A172 (cell line): ENCODE measurements at places on chromosomes 2 and 18.

DNA sequence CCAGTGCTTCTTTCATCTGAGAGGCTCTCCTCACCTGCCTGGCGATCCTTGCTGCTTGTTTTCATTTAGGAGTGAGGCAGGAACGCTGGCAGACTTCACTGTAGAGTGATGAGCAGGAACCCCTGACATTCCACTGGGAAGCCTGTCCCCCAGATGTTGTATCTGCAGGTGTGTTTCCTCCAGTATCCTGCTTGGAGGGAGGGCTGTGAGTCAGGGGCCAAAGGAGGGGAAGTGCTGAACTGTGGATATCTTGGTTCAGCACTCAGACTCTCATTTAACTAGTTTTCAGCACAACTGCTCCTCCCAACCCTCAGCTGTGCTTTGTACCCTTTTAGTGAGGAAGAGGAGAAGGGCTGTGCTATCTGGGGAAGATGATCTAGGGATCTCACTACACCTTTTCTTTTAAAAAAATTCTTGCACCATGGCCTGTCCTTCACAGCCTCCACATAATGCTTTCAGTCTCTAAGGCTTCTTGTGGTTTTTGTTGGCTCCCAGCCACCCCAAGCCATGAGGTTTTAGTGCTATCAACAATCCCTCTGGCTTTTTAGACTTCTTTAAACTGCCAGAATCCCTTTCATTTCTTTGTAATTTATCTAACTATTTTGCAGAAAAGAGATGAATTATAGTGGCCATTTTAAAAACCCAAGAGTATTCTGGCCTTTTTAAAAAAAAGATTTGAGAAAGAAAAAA is 11.2 kb downstream of the ANKAR start:
- DNase-seq, result peak; percentile 39

DNA sequence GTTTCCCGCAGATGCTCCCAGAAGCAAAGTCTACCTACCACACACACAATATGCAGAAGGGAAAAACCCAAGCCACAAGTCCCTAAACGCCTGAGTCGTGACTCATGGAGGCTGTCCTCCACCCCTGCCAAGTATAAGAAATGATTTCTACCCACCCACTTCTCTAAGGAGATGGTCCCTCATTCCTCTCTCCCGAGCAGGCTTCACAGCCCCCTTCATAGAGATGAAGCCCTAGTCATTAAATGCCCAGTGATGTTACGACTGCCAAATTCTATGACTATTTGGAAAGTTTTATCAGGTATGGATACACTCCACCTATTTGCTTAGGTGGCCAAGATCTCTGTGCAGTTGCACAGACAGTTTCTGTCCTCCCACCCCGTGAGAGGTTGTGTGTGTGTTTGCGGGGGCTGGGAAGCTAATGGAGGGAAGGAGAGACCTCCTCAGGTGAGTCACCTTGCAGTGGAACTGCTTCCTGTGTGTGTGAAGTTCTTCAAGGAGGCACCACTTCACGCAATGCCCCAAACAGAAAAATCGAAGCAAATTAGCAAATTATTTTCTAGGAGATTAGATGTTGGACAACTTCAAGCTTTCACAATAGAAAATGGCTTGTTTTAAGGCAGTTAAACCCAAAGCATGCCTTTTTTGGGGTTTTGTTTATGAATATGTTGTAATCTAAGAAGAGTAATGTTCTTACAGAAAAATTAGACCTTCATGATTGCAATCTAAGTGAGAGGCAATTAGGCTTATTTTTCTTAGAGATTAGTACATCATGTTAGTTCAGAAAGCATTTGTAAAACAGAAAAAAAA is 175.2 kb downstream of the TGIF1 start:
- peak; percentile 99 for DNase-seq

DNA sequence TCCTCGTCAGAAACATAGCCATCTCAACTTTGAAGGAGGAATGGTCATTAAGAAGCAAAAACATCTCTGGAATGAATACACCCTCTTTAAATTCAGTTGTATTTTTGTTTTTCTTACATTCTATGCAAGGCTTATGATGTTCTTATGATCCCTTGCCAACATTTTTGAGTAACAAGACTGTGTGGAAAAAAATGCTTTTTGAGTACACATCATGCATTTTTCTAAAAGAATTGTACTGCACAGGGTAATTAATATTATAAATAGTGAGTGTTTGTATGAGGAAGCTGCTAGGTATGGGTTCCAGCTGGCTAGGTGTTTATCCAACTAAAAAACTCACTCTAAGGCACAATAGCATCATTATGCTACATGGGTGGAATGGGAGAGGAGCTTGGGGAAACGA is 59.0 kb upstream of the SPATS2L start:
- DNase-seq, result no peak

DNA sequence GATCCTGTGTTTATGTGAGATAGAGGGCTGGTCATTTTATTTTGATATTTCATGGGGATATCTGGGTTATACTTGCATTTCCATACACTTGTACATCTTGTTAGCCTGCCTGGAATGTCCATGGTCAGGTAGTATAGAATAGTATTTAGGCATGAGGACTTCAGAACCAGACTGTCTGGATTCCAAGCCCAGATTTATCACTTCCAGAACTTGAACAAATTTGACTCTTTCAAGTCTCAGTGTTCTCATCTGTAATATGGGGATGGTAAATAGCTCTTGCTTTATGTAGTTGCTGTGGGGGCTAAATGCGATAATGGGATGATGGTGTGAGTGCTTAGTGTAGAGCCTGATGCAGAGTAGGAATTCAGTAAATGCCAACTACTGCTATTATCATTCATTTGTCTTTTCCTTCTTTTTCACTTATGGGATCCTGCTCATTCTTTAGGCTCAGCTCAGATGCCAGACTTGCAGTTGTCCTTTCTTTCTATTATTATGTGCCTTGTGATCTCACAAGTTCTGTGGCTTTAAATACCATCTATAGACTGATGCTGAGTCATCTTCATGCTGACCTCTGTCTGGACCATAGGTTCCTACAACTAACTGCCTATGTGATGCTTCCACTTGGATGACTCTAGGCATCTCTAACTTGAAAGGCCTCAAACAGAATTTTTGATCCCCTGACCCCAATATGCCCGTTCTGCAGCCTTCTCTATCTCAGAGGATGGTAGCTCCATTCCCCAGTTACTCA is 67.4 kb downstream of the POLE4 start:
- no peak for DNase-seq

DNA sequence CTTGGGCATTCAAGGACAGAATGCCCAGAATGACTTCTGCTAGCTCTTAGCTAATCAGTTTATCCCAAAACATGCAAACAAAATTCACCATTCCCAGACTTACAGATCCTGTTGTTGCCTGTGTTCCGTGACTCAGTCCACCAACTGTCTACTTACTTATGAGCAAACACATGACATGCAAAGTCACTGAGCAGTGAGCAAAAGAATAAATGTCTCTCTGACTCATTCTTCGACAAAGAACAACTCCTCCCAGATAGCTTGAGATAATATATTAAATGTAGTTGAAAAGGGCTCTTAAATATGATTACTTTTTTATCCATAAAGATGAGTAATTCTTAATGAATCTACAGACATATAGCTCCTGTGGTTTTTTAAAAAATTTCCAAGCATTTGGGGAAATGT is 9.0 kb upstream of the CREG2 start:
- peak; percentile 87 for DNase-seq

GRCh38 chr18:79616651-79617510 is 62.7 kb upstream of the CTDP1 start:
- no peak for DNase-seq

- no peak for DNase-seq
These were observed 93.8 kb downstream of the NRP2 start for GRCh38 chr2:205776139-205776538.

- DNase-seq, result no peak
These were observed 101.5 kb upstream of the MGAT5 start for GRCh38 chr2:134152045-134153010.

DNA sequence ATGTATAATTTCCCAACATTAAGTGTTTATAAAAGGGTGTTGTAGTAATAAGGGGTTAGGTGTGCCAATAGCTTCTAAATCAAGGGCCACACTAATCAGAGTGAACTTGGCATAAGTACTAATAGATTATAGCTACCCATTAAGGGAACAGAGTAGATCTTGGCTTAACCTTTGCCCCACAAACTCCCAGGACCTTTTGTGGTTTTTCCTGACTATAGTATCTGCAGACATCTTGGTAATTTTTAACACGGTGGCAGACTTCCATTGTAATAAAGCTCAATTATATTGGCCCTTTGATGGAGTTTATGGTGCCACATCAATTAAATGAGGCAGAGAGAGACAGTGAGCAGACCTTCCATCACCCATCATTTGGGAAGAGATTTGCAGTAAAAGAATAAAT is 358.5 kb upstream of the HNRNPA3 start:
- DNase-seq, result no peak

DNA sequence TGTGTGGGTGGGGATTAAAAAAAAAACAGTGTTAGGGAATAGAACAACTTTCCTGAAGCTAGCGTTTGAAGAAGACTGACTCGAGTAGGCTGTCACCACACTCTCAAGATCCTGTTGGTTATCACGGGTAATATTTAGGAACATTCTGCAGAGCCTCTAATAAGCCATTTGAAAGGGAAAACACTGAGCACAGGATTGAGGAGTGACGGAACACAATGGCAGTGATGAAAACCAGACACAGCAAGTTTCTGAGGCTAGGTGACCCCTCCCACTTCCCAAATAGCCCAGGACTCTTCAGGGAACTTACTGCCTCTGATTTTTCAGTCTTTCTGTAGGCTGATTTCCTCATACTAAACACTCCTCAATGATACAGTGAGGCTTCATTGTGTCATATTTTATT is 88.2 kb upstream of the TMEM200C start:
- DNase-seq, result no peak

DNA sequence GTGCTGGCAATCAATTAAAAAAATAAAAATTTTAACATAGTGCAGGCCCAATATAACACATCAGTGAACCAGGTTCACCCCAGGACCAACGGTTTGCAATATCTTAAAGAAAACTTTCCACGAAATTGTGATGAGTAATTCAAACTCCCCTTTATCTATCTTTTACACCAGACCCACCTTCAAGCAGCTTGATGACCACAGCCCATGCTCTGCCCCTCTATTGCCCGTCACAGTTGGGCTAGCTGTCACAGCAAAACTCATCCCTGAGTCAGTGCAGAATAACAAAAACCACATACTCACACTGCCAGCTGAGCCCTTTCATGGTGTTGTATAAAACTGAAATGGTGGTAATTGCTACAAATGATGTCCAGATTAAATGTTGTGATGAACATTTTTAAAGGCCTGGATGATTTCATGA is 112.5 kb upstream of the CREB1 start:
- no peak for DNase-seq

DNA sequence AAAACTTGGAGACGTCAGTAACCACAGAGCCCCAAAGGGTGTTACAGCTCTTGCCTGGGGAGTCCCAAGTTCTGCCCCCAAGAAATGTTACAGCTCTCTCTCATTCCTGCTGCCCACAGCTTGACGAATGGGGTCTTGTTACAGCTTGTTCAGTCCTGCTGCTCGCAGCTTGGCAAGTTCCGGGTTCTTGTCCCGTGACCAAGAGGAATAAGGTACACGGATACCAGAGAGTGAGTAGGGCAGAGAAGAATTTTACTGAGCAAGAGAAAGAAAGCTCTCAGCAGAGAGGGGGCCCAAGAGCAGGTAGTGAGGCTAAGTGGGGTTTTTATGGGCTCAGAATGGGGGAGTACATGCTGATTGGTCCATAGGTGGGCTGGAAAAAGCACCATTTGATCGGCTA is 27.2 kb downstream of the SLC39A6 start:
- no peak for DNase-seq

GRCh38 chr2:20599861-20600461 is 50.9 kb downstream of the HS1BP3 start:
- no peak for DNase-seq

- no peak for DNase-seq
These were observed 75.5 kb downstream of the KYNU start for GRCh38 chr2:142952793-142953494.

GRCh38 chr2:54601339-54601738 is 122.1 kb upstream of the EML6 start:
- DNase-seq, result no peak

DNA sequence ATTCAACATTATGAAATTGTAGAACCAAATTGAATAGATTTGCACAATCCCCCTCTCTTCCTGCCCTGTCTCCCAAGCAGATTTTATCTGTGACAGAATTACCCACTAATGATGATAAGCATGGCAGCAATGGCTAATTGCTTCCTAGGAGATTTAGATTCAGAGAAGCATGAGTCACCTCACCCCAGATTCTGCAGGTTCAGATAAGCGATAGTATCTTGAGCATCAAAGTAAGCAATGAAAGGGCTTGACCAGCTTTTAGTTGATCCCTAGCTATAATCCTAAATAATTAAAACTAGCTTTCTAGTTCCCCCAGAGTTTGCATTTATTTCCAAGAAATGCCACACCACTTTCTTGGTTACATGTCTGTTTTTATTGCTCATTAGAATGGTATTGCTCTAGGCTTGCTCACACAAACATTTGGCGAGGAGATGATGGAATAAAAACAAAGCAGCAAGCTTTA is 204.3 kb downstream of the GULP1 start:
- peak; percentile 84 for DNase-seq

GRCh38 chr2:210503001-210503623 is 26.6 kb upstream of the LANCL1 start:
- DNase-seq, result peak; percentile 46

DNA sequence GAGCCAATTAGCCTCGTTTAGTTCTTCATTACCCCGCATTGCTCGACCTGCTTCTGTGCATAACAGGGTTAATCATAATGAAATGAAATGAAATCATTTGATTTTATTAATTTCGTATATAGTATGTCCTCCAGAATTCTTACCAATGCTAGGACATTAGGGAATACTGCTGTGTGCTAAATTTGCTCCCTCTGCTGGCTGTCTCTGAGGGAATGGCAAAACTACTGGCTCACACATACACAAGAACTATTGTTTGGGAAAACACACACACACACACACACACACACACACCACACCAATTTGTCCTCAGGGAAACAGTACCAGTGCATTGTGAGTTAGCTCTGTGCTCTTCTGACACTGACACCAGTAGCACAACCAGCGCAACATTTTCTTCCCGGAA is 273.3 kb upstream of the TCF4 start:
- no peak for DNase-seq

DNA sequence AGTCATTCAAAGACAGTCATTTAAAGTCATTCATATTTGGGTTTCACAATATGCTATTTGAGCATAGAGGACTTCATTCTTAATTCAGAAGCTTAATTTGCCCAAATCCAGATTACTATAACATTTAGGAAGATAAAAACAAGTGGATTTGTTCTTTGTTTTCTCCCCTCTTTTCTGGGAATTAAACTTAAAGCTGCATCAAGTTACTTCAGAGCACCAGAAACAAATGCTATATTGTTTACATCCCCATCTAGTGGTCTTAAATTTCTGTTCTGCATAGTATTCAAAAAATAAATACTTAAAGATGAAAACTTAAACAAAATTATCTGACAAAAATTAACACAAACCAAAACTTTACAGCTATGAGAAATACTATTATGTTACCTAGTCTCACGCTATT is 34.7 kb upstream of the MARCHF7 start:
- DNase-seq, result no peak

- DNase-seq, result no peak
These were observed 68.3 kb downstream of the IL1R2 start for GRCh38 chr2:102060047-102060446.

GRCh38 chr2:159561786-159562185 is 54.6 kb downstream of the BAZ2B start:
- DNase-seq, result no peak
